C1 segment of cervical spinal cord (tissue), 14 donors: ENCODE measurements at places on chromosomes 16 and 17.

DNA sequence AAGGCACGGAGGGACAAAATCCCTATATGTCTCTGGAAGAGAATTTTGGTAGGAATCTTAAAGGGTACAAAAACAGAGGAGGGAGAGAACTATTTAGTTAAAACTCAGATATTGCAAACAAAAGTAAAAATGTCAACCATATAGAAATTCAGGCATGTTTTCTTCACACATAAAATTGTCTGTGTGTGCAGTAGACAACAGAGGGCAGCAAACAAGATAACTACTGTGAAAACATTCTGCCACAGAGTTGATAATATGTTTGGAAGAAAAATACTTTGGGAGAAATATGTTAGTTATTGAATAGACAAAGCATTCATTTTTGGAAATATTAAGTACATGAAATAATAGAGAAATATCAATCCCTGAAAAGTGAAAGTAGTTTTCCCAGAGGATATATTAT is 56.2 kb downstream of the SNX11 start:
- DNase-seq = no peak

DNA sequence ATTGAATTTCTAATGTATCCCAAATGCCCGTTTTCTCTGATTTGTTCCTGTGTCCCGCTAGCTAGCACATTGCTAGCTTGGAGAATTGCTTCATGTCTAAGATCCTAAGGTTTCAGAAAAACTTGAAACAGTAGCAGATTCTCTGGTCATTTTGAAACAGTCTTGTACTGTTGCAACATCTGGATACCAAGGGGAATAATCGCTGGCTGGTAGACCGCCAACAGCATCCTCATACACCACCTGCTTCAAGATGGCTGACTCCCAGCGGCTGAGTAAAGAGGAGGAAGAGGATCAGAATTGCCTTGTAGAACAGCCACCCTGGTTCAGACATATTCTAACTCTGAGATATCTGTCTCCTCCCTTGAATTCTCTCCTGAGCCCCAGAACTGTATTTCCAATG is 226.7 kb upstream of the ELAC2 start:
- no peak for DNase-seq

DNA sequence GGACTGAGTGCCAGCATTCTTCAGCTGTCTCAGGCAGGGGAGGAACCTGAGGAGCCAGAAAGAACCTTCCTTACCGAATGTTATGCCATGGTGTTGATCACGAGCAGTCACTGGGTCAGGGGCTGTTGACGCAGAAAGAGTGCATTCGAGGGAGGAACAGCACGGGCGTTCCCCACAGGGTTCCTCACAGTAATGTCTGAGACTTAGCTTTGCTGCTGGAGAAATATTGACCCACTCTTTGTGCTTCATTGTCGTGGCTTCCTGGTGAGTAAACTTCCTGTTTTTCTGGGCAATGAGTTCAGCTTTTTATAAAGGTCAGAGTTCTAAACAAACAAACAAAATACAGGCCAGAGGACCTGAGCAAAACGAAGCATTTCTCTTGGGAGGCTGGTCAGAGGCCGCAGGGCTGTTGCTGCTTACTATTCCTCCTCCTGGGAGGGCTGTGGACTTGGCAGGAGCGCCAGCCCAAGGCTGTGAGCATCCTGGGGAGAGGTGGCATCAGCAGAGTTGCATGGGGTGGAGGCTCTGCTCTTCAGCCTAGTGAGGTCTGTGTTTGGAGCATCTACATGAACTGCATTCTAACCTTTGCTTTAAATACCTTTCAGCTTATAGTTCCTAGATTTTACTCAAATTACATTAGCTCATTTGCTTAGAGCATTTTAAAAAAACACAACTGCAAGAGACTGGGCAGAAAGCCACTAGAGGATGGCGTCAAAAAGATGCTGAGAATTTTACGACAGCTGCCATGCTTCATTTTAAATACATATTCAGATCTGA is 143.1 kb upstream of the CACNG5 start:
- DNase-seq = no peak

GRCh38 chr16:74297145-74297665 is 591 bp downstream of the PSMD7 start:
- DNase-seq = no peak
